Stimulated activated CD8-positive, alpha-beta memory T cell treated with anti-CD3 and anti-CD28 coated beads, Interleukin-7, amount 100 ng/mL, for 1 hour (primary cell): ENCODE measurements at places on chromosomes 5 and 9.

DNA sequence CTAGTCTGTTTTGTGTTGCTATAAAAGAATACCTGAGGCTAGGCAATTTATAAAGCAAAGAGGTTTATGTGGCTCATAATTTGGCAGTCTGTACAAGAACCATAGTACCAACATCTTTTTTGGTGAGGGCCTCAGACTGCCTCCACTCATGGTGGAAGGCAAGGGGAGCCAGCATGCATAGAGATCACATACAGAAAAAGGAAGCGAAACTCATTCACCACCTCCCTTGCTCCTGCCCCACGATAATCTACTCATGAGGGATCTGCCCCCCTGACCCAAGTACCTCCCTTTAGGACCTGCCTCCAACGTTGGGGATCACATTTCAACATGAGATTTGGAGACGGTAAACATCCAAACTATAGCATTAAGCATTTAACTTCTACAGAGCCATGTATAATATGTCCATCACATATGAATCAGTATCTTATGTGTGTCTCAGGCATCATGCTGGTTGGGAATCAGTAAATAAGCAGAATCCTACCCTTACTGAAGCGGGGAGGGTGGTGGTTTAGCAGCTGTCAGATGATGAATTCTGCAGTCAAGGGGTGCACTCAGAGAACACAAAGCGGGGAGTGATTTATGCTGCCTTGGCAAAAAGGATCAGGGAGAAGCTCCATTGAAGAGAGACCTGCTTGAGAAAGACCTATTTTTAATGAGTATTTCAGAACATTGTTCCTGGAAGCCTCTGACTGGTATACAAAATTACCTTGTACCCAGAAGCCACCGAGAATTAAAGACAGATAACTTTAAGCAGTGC lies 34.8 kb downstream of the HMGXB3 start:
- DNase-seq: no peak

DNA sequence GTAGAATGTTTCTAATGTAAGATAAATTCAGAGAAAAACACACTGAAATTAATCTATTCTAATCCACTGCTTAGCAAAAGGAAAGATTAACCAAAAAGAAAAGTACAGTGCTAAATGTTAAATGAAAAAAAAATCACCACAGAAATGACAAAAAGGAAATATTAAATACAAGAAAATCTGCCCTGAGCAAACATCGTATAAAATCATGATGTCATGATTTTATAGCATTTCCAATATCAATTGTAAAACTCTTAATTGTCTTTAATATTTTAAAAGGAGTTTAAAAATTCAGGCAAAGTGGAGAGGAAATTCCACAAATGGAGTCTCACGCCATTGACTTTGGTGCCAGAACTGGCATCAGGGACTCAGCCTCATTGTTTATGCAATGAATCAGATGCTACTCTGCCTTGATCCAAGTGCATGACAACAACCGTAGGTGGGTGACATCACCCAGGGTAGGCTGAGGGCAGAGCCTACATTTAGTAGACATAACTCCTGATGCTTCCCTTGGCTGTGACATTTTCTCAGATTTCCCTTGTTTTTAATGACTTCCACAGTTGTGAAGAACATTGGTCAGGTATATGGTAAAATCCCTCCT lies 696.8 kb downstream of the SEMA5A start:
- DNase-seq: no peak

DNA sequence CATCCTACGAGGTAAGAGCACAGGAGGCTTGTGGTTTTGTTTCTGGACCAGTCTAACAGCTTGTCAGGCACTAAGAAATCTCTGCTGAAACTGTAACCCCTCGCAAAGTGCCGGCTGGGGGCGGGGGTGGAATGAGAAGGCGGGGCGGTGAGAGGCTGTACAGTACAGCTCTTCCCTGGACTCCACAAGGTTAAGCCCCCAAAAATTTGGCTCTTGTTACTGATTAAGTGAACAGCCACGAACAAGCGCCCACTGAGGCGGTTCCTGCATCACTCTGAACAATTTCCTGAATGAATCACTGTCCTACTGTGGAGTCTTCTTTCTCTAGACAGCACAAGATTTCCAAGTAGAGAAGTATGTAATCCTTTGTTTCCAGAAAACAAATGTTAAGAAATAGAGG lies 6.8 kb downstream of the FBP2 start:
- no peak for DNase-seq

DNA sequence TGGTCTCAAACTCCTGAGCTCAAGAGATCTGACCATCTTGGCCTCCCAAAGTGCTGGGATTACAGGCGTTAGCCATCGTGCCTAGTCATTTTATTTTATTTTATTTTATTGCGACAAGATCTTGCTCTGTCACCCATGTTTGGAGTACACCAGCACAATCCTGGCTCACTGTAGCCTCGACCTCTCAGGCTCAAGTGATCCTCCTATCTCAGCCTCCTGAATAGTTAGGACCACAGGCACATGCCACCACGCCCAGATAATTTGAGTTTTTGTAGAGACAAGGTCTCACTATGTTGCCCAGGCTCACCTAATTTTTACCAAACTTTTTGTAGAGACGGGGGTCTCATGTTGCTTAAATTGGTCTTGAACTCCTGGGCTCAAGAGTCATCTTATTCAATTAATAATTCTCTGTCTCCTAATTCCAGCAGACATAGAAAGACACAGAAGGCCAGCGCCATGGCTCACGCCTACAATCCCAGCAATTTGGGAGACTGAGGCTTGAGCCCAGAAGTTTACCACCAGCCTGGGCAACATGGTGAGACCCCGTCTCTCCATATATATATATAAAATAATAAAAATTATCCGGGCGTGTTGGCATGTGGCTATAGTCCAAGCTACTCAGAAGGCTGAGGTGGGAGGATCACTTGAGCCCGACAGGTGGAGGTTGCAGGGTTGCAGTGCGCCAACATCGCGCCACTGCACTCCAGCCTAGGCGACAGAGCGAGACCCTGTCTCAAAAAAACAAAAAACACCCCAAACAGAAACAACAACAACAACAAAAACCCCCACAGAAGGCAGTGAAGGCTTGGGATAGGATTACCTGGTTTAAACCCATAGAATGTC lies 1.0 kb upstream of the UBAP1 start:
- DNase-seq: no peak

- DNase-seq: no peak
Measured at GRCh38 chr9:109789556-109789955, 9.6 kb downstream of the PALM2AKAP2 start.

DNA sequence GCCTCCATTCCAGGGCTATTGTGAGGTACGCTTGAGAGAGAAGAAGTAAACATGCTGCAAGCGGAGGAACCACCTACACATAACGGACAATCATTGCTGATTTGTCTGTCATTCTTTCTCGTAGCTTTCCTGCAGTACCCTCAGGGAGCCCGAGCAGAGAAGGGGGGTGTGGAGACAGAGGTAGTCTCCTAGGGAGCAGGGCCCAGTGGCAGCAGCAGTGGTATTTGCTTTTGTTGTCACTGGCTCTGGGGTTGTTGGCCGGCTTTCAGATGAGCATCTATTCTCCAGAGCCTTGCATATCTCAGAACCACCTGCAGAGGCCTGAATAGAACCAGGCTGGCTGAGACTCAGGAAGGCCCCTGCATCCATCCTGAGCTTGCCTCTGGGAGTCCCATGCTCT lies 19.9 kb downstream of the ENHO start:
- DNase-seq: no peak

- no peak for DNase-seq
Measured at GRCh38 chr5:71631070-71631469, 43.9 kb downstream of the MCCC2 start.

- DNase-seq: no peak
Measured at GRCh38 chr5:110900829-110901228, 162.0 kb downstream of the SLC25A46 start.

- DNase-seq: no peak
Measured at GRCh38 chr5:178625679-178626483, 969 bp downstream of the CLK4 start.

GRCh38 chr9:78207319-78207718 lies 28.6 kb upstream of the CEP78 start:
- DNase-seq: no peak

GRCh38 chr5:181100121-181100875 lies 30.7 kb downstream of the OR2V1 start:
- DNase-seq: no peak

DNA sequence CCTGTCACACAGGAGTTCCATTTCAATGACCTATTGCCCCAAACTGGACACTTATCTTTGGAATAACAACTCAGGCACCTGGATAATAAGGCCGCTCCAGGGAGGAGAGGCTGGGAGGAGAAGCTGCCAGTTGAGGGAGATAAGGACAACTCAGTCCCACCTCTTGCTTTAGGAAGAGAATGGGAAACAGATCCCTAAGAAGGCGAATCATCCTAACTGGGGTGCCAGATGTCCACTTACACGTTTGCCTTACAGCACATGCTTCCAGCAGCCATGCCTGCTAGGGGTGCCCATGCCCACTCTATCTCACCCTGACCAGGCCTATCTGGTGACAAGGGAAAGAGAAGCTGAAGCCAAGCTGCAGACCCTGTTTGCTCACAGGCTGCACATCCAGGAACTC lies 6.5 kb downstream of the HK3 start:
- no peak for DNase-seq

DNA sequence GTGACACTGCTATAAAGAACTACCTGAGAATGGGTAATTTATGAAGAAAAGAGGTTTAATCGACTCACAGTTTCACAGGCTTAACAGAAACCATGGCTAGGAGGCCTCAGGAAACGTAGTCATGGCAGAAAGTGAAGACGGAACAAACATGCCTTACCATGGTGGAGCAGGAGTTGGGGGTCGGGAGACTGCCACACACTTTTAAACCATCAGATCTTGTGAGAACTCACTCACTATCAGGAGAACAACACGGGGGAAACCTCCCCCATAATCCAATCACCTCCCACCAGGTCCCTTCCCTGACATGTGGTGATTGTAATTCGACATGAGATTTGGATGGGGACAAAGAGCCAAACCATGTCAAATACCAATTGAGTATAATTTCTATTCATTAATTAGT lies 2392.6 kb upstream of the C9orf72 start:
- no peak for DNase-seq

DNA sequence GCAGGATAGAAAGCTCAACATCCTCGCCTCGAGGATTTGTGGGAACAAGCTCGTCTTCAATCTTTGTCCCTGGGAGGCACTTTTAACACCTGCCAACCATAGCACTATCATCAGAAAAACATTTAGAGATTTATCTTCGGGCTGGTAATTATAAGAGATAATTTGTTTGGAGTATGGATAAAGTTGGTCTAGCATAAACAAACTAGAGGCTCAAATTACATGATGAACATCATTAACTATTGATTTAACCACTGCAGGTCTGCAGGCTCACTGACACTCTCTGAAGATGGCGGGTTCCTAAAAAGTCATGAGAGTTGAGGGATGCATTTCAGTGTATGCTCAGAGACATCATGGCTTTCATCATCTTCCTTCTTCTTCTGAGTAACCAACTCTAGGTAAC lies 25.8 kb upstream of the PCA3 start:
- no peak for DNase-seq

DNA sequence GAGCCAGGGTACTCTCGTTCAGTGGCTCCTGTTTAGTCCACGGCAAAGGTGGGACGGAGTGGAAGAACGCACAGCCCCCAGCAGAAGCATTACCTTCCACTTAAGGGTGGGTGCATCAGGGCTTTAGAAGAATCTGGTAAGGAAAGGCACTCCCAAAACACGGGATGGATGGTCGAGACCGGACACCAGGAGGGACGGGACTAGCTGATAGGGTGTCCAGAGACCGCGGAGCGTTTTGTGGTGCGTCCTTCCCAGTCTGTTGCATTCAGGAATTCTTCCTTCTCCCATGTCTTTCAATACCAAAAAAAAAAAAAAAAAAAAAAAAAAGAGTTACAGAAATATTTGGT lies 545 bp upstream of the CTSV start:
- DNase-seq: no peak

DNA sequence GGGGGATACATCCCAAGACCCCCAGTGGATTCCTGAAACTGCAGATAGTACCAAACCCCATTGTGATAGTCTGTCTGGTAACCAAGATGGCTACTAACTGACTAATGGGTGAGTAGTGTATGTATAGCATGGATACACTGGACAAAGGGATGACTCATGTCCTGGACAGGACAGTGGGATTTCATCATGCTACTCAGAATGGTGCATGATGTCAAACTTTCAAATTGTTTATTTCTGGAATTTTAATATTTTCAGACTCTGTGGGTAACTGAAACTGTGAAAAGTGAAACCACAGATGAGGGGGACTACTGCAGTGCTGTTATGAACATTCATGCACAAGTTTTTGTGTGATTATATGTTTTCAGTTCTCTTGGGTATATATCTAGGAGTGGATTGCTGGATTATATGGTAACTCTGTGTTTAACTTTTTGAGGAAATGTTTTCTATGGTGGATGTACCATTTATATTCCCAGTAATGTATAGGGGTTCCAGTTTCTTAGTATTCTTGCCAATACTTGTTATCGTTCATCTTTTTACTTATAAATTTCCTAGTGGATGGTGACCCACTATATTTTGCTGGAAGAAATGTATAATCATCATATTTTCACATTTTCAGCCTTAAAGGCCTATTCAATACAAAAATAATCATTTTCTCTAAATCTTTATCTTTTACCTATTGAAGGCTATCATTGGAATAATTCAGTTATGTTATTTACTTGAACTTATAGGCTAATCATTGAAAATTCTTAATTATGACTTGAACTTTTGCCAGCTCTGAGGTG lies 140.9 kb downstream of the NR3C1 start:
- no peak for DNase-seq

DNA sequence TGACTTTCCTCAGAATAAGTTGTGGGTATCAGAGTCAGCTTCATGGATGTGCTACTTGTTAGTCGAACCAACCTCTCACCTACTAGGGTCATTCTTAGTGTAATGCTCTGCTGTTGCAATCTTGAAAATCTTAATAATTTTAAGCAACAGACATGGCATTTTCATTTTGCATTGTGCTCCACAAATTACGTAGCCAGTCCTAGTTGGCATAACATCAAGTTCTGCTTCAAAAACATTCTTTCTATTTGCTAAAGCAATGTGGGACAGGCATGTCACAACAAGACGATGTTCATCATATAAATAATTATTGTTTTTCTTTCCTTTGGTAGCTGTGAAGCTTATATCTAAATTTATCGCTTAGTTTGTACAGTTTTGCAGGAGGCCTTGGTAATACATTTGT lies 39.3 kb upstream of the CDH12 start:
- no peak for DNase-seq
